ENCODE measurements at places on chromosomes 7 and 10. TPM values are rescaled to one million over a fixed set of nuclear protein-coding genes. Genes with fewer than 3 reads are reported as not detected.

The NPY4R gene
- not detected for total RNA-seq

The PAX4 gene
- total RNA-seq = not detected

The PVRIG gene
- 0.63 TPM for total RNA-seq

The SYNPO2L gene
- not detected for total RNA-seq

The SNX10 gene
- 28.3 TPM for total RNA-seq

The TRIM50 gene
- not detected for total RNA-seq

The MYPN gene
- not detected for total RNA-seq

The SEMA3D gene
- 3.5 TPM for total RNA-seq

The CCDC172 gene
- not detected for total RNA-seq

The CHAT gene
- total RNA-seq = not detected

The SEM1 gene
- 41.9 TPM for total RNA-seq

DNA sequence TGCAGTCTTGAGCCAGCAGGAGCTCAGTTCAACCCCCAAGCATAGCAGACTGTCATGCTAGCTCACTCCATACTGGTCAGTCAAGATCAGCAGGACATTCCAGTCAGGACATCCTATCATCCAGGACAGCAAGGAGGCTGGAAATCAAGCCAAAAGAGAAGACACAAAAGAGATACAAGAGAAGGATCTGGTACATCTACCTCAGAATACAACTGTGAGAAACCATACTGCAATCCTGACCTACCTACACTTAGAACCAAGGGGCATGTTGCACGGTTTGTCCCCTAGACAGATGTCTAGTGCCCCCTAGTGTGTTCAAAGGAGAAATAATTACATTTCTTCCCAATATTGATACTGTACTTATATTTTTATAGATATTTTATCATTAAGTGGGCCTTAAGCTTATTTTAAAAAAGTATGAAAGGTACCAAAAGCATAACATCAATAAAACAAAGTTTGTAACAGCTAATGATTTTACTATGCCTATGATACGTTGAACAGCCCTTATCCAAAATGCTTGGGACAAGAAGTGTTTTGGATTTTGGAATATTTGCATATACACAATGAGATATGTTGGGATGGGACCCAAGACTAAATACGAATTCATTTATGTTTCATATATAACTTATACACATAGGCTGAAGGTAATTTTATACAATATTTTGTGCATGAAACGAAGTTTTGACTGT lies 26.7 kb downstream of the ERCC6 start:
- H3K27ac ChIP-seq = no peak overlapping the region
- H3K27me3 ChIP-seq = no peaks in the 10 kb centered on the region
- no peaks in the 10 kb centered on the region for H3K36me3 ChIP-seq

DNA sequence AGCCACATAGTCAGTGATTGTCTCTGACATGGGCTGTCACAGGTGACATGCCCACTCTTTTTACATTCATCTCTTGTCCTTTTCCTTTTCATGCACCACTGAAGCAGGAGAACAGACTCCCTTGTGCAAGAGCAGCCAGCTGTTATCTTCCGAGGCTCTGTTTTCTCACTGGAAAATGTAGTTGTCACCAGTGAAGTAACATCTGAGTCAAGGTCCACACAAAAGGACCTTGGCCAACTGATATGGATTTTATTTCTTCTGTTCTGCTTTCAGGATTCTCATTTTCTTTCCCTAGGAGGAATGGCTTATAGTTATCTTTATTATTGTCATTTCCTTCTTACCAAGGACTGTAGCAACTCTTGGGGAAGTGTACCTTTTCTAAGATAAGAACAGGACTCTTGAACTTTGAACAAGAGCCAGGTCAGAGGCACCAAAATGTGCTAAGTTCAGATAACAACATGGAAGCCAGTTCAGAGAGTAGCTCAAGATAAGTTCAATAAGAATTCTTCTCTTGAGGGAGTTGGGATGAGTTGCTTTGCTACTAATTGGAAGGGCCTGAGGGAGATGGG lies 22.7 kb downstream of the AVPI1 start:
- DNase-seq = no peak
- H3K36me3 ChIP-seq = peaks cover 57% of the 10 kb centered on the region
- H3K27me3 ChIP-seq = no peaks in the 10 kb centered on the region
- H3K4me3 ChIP-seq = no peak overlapping the region

- no peaks in the 10 kb centered on the region for H3K27me3 ChIP-seq
- no peak overlapping the region for H3K27ac ChIP-seq
- no peaks in the 10 kb centered on the region for H3K4me1 ChIP-seq
- H3K36me3 ChIP-seq = no peaks in the 10 kb centered on the region
- DNase-seq = no peak
- no peak overlapping the region for H3K4me3 ChIP-seq
These were observed 569.9 kb downstream of the ANKRD7 start for GRCh38 chr7:118794419-118794818.

DNA sequence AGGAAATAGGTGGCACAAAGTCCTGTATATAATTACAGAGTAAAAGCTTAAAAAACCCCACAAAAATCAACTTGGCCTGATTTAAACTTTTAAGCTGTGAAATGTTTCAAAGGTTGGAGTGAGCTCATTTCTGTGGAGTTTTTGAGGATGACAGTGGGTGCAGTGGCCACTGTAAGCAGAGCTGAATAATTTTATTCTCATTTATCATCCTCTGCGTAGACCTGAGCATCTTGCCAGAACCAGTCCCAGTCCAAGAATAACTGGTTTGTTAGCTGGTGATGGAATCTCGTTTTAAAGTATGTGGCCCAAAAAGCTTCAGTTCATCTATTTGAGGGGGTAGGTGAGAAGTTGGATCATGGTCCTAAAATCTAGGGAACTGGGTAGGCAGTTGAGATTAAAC lies 4.4 kb downstream of the BMPER start:
- no peak overlapping the region for H3K4me3 ChIP-seq
- H3K27me3 ChIP-seq = peaks cover under 1% of the 10 kb centered on the region
- no peak for DNase-seq
- H3K27ac ChIP-seq = no peak overlapping the region

DNA sequence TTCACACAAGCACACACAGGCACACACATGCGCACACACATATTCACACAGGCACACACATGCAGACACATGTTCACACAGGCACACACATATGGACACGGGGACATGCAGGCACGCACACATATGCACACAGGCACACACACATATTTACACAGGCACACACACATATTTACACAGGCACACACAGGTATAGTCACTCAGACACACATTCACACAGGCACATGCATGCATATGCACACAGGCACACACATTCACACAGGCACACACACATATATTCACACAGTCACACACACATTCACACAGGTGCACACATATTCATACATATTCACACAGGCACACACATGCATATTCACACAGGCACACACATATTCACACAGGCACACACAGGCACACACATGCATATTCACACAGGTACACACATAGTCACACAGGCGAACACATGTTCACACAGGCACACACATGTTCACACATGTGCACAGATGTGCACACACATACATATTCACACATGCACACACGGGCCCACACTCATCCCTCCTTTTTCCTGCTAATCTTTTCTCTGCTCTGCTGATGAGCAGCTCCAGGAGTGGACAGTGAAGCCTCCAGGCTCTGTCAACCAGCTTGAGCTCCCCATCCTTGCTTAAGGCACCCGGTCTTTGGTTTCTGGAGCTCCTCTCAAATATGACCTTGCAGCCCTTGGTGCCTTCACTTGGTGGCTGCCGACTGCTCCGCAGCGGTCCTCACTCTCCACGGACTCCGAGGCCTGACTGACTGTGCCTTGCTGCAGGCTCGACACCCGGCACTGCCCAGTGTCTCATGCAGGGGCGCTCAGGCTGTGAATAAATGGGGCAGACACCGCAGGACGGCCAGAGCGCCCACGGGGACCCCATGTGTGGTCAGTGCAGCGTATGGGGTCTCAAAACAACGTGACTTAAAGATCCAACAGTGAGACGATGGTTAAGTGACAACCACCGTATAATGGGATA lies 581.2 kb upstream of the MGMT start:
- no peak overlapping the region for H3K4me3 ChIP-seq
- H3K36me3 ChIP-seq = no peaks in the 10 kb centered on the region
- H3K27me3 ChIP-seq = no peaks in the 10 kb centered on the region
- DNase-seq = peak; percentile 50
- no peaks in the 10 kb centered on the region for H3K4me1 ChIP-seq

DNA sequence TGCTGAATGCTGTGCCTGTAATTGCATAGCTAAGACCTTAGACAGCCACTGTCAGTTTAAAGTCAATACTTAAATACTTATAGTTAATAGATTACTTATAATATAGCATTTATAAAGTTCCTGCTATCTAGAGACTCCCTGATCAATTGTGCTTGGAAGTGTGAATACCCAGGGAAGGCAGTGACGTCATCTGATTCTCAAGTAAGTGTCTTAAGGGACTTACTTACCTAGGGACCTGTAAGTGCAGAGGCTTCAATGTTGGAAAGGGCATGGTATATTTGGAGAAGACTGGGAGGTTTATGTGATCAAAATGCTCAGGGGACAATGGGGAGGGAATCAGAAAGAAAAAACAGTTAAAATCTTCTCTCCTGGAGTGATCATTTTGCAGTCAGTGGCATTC lies 55.0 kb downstream of the BICC1 start:
- no peaks in the 10 kb centered on the region for H3K36me3 ChIP-seq
- no peak overlapping the region for H3K27ac ChIP-seq
- no peaks in the 10 kb centered on the region for H3K4me1 ChIP-seq
- H3K27me3 ChIP-seq = no peaks in the 10 kb centered on the region

GRCh38 chr7:55308186-55308929 lies 56.8 kb upstream of the LANCL2 start:
- H3K4me1 ChIP-seq = no peaks in the 10 kb centered on the region
- no peak overlapping the region for H3K27ac ChIP-seq
- H3K36me3 ChIP-seq = no peaks in the 10 kb centered on the region
- no peak for DNase-seq
- H3K4me3 ChIP-seq = no peak overlapping the region

- DNase-seq = no peak
- H3K4me1 ChIP-seq = no peaks in the 10 kb centered on the region
- H3K4me3 ChIP-seq = no peak overlapping the region
- H3K27me3 ChIP-seq = no peaks in the 10 kb centered on the region
- H3K27ac ChIP-seq = no peak overlapping the region
These were observed 511.0 kb upstream of the COBL start for GRCh38 chr7:51827631-51828030.

DNA sequence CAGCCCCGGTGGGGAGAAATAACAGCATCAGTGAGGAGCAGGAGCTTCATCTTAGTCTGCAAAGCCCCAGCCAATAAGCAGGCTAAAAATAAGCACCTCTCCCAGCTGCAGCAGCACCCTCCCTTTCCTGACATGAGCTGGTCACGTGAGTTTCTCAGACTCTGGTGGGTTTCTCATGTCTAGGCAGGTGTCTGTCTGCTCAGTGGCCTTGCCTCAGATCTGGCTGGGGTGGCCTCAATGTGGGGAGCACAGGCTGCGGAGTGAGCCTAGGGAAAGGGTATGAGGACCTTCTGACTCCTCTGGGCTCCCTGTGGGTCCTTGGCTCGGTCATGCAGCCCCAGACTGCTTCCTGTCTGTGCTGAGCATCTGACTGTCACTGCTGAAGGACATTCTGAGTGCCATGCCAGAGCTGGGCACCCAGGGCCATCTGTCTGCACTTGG lies 81.6 kb upstream of the LRRC4 start:
- H3K27me3 ChIP-seq = no peaks in the 10 kb centered on the region
- no peak overlapping the region for H3K4me3 ChIP-seq
- H3K4me1 ChIP-seq = peaks cover 24% of the 10 kb centered on the region
- no peak overlapping the region for H3K27ac ChIP-seq
- H3K36me3 ChIP-seq = no peaks in the 10 kb centered on the region

- no peaks in the 10 kb centered on the region for H3K36me3 ChIP-seq
- H3K27ac ChIP-seq = no peak overlapping the region
- H3K4me3 ChIP-seq = no peak overlapping the region
- no peaks in the 10 kb centered on the region for H3K27me3 ChIP-seq
- H3K4me1 ChIP-seq = peaks cover 7% of the 10 kb centered on the region
- DNase-seq = no peak
These were observed 2.1 kb upstream of the SLC37A3 start for GRCh38 chr7:140400381-140400780.

DNA sequence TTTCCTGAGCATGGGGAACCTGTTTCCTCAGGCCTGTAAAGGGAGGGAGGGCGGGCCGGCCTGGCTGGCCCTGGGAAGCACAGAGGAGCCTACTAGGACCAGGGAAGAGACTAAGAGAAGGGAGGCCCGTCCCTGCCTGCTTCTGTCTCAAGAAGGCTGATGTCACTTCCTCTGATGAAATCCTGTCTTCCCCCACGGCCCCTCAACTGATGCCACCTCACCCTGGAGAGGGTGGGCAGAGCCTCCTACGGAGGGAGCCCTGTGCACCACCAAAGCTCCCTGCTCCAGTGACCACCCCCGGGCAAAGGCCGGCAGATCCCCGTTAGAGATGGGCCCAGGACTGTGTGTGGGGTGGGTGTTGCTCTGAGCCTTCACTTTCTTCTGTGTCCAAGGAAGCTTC lies 1.0 kb upstream of the PILRA start:
- H3K36me3 ChIP-seq = no peaks in the 10 kb centered on the region
- H3K27me3 ChIP-seq = no peaks in the 10 kb centered on the region
- peak; percentile 66 for DNase-seq
- no peak overlapping the region for H3K4me3 ChIP-seq
- peak overlapping the region; percentile 89 for H3K27ac ChIP-seq

GRCh38 chr10:51743146-51743545 lies 43.8 kb upstream of the CSTF2T start:
- DNase-seq = no peak
- no peaks in the 10 kb centered on the region for H3K4me1 ChIP-seq
- H3K36me3 ChIP-seq = no peaks in the 10 kb centered on the region
- no peak overlapping the region for H3K4me3 ChIP-seq
- no peaks in the 10 kb centered on the region for H3K27me3 ChIP-seq

GRCh38 chr10:47447209-47447608 lies 36.7 kb downstream of the ANXA8 start:
- H3K27ac ChIP-seq = no peak overlapping the region
- no peaks in the 10 kb centered on the region for H3K36me3 ChIP-seq
- no peak overlapping the region for H3K4me3 ChIP-seq
- no peaks in the 10 kb centered on the region for H3K4me1 ChIP-seq
- H3K27me3 ChIP-seq = no peaks in the 10 kb centered on the region
- DNase-seq = no peak

- no peak overlapping the region for H3K4me3 ChIP-seq
- DNase-seq = no peak
- peaks cover 7% of the 10 kb centered on the region for H3K4me1 ChIP-seq
These were observed 83.0 kb downstream of the EEPD1 start for GRCh38 chr7:36236073-36236472.

- H3K4me1 ChIP-seq = peaks cover 8% of the 10 kb centered on the region
- no peaks in the 10 kb centered on the region for H3K27me3 ChIP-seq
- H3K27ac ChIP-seq = no peak overlapping the region
- no peak for DNase-seq
These were observed 35.8 kb upstream of the ZC3HAV1L start for GRCh38 chr7:139071680-139072079.
